ENCODE measurements at places on chromosomes 6 and 20. TPM values are rescaled to one million over a fixed set of nuclear protein-coding genes. Genes with fewer than 3 reads are reported as not detected.

Gene PSORS1C1
- 1.1 TPM for total RNA-seq

Gene VNN1
- total RNA-seq = 1.4 TPM

Gene CPNE5
- total RNA-seq = 2.3 TPM

Gene ADAM33
- total RNA-seq = 45.4 TPM

Gene RBBP8NL
- not detected for total RNA-seq

Gene OPRM1
- 1.2 TPM for total RNA-seq

Gene TSBP1
- total RNA-seq = not detected

Gene MAS1
- not detected for total RNA-seq

Gene KCNG1
- total RNA-seq = 0.42 TPM

Gene TUBB2B
- 18.7 TPM for total RNA-seq
